CD4-positive, alpha-beta T cell treated with Interleukin-10 for 1 hour (primary cell): ENCODE measurements at places on chromosomes 1 and 21.

DNA sequence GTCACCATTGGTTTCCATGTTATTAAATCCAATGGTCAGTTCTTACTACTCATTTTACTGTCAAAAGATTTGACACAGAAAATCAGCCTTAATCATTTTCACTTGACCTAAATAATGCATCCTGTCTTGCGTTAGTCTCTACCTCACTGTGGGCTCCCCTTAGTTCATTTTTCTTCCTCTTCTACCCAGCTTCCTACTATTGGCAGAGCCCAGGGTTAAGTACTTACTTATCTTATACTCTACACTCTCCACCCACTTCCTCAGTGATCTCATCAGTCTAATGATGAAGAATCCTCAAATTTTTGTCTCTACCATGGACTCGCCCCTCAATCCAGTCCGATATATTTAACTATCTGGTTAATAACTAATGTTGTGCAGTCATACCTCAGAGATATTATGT is 735.9 kb downstream of the KCNT2 start:
- DNase-seq, result no peak

GRCh38 chr1:199319341-199319740 is 680.5 kb downstream of the PTPRC start:
- no peak for DNase-seq

DNA sequence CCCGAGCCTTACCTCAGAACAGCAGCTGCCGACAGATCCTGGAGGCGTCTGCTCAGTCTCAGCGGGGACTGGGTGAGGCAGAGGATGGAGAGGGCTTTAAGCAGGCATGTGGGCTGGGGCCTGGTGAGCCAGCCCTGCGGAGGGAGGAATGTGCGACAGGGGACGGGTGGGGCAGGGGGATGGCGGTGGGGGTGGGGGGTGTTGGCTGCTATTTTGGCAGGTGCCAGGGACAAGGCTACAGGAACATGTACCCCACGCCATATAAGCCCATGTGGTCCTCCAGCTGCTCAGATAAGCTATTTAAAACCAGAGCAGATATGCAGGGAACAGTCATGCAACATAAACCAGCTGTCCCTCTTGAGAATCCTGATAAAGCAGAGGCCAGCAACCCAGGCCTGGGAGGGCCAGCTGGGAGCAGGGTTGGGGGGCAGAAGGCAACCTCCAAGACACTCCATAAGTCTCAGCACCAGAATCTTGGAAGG is at the start of gene TNNT2:
Gene TNNT2 (minus strand): TSS at position 70 of the 482 bp plus-strand sequence. CDS start 4,426 bp downstream, outside the sequence.
- DNase-seq, result no peak

DNA sequence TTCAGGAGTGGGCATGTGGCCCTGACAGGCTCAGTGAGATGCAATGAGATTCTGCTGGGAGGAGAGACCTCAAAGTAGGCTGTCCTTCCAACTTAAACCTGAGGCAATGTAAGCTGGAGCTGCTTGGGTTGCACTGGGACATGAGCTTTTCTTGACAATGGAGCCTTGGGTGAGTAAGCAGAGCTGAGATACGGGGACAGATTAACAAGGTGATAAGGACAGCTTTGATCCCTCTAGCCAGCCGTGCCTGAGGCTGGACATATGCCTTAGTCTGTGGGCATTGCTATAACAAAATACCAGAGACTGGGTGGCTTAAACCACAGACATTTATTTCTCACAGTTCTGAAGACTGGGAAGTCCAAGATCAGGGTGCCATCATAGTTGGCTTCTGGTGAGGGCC is 18.3 kb upstream of the NGF start:
- DNase-seq, result no peak

DNA sequence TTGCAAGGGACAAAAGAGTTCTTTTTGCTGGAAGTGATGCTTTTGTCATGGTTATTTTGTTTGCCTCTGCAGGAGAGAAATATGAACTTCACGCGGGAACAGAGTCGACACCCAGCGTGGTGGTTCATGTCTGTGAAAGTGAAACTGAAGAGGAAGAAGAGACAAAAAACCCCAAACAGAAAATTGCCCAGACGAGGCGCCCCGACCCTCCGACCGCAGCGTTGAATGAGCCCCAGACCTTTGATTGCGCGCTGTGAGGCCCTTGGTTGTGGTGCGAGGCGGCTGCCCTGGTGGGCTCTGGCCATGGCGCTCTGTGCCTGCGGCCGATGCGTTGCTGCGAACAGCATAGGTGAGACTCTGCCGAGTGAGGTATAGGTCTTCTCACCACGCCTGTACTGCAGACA is 20.9 kb upstream of the NCMAP start:
- DNase-seq, result peak; percentile 83

- peak; percentile 69 for DNase-seq
Observed at GRCh38 chr1:32240140-32240951, 6.7 kb upstream of the FAM167B start.

GRCh38 chr1:6519935-6520671 is 28.6 kb upstream of the PLEKHG5 start:
- DNase-seq, result no peak

DNA sequence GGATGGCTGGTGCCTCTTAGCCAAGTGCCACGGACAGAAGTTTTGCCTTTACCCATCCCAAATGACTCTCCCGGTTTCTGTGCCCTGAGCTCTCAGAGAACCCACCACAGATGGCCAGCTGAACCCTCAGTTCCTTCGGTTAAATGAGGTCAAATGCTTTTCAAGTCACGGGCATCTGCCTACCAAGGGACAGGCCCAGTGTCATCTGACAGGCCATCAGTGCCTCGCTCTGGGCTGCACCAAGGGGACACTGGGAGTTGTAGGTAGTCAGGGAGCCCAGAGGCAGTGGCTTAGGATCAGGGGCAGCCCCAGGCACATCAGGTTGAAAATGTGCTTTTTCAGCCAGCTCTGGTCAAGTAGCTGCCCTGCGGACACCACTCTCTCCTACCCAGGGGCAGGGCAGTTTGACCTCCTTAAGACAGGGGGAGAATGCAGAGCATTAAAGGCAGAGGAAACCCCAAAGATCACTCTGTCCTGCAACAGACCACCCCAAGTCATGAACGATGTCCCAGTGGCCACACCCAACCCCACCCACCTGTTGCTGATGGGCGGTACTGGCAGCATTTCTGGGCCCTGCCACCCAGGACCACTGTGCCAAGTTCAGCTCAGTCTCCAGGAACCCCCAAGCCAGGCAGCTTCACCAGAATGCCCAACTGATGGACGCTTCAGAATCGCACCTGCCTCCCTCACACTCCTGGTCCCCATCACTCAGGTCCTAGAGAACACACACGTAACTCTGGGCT is 60.7 kb downstream of the CASZ1 start:
- DNase-seq, result no peak

- no peak for DNase-seq
Observed at GRCh38 chr1:19153169-19153568, 56.9 kb downstream of the UBR4 start.

DNA sequence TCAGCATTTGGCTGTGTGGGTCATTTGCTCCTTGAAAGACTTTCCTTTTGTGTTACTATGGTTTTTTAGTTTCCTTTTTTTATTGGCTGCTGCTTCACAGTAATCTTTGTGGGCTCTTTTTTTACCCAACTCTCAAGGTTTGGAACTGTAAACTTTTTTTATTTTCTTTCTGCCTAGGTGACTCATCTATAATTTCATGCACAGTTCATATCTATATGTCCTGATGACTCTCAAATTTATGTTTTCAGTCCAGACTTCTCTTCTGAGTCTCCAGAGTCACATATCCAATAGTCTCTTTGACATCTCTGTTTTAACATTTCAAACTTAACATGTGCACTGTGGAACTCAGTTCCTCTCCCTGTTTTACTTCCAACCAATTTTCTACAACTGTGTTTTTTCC is 83.4 kb downstream of the ATF6 start:
- no peak for DNase-seq

GRCh38 chr21:44338971-44339910 is at the start of gene CFAP410:
Gene CFAP410, minus strand, starts transcription at chr21:44339390. Its CDS starts 196 bp downstream, at chr21:44339194.
- DNase-seq, result peak; percentile 95

DNA sequence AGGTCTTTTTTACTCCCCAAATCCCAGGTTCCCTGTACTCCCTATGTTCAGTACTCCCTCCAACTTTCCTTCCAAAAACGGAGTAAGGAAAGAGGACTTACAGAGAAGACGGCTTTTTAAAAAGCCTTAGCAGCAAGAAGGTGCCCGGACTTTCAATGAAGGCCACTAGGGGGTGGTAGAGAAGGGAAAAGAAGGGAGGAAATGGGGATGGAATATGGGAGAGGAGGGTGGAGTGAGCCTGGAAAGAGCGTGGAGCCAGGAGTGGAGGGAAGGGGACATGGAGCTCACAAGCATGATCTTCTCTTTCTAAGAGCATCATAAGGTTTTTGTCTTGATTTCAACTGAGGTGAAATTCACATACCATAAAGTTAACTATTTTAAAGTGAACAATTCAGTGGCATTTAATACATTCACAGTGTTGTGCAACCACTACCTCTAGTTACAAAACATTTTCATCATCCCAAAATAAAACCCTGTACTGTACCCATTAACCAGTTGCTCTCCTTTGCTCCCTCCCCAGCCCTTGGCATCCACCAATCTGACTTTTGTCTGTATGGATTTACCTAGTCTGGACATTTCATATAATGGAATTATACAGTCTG is 129.9 kb downstream of the ZNF281 start:
- peak; percentile 46 for DNase-seq

DNA sequence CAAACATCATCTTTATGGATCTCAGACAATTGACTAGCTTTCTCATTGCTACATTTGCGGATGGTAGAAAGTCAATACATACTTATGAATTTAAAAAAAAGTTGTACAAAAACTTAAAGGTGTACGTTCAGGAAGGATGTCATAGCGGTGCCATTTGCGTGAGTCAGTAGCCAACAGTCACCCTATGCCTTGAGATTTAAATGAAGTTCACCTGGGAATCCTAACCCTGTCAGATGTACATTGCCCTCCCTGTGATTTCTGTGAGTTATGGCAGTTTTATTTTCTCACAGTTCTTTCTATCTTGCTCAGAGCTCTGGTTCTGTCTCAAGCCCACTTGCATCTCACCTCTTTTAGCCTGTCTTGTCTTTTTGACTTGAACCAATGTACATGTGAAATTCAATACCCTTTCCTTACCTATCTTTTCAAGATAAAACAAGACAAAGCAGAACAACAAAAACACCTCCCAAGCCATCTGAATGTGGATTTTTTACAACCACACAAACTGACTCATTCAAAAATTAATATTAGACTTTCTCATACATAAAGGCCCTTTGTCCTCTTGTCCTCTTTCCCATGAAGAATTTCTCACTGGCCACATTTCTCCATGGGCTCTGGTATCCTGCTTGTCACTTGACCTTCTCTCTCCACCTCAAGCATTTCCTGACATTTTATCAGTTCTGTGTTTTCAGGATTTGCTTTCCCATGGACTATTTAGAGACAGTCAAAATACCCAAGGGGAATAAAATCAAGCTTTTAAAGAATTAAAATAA is 25.3 kb upstream of the ZNF697 start:
- no peak for DNase-seq

GRCh38 chr1:240099329-240099728 is 7.6 kb downstream of the FMN2 start:
- no peak for DNase-seq

DNA sequence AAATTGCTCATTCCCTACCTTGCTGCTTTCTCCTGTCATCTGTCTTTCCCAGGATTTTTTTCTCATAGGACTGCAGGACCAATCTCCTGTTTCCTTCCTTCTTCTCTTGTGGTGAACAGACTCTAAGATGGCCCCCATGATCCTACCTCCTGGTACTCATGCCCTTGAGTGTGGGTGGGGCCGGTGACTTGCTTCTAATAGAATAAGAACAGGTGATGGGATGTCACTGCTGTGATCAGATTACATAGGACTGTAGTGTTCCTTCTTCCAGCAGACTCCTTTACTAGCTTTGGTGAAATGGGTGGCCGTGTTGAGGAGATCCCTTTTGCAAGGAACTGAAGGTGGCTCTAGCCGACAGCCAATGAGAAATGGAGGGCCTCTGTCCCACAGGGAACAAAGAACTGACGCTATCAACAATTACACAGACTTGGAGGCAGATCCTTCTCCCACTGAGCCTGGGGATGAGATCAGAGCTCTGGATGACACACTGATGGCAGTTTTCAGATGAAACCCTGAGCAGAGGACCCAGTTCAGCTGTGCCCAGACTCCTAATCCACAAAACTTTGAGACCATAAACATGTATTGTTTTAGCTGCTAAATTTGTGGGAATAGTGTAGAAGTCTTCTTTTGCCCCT is 7.5 kb downstream of the GSTM3 start:
- DNase-seq, result no peak

- DNase-seq, result no peak
Observed at GRCh38 chr1:24142546-24143534, at the start of gene IL22RA1. Gene IL22RA1, minus strand, starts transcription at chr1:24143140. Its CDS starts 58 bp downstream, at chr1:24143082.

GRCh38 chr1:54701066-54701465 is 14.6 kb upstream of the TTC4 start:
- DNase-seq, result no peak

DNA sequence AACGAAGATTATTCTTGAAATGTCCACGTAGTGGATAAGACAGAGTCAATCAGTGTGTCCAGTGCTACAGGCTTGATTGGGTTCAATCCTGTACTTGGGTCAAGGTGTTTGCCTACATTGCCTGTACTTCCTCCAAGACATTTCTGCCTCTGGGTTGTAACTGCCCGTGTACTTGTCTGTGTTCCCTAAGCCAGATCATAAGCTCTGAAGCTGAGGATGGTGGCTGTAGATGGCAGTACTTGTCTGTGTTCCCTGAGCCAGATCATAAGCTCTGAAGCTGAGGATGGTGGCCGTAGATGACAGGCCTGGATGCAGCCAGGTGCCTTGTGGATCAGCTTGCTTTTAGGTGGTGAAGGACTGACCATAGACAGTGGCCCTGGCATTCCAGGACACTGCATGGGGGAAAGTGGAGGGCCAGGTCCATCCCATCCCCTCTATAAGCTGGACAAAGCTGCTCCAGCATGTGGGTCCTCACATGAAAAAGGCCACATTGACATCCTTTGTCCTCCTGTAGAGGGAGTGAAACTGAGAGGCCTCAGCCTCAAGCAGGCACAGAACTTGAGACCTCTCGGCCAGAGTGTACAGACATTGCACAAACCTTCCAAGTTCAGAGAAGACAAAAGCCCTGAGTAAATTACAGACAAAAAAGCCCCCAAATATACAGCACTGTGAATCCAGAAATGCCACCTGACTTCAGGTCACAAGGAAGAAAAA is 2.0 kb upstream of the SRM start:
- no peak for DNase-seq

- DNase-seq, result no peak
Observed at GRCh38 chr1:7644961-7645750, 125.9 kb upstream of the VAMP3 start.

GRCh38 chr1:109383854-109384253 is 13.9 kb downstream of the SORT1 start:
- no peak for DNase-seq

- peak; percentile 19 for DNase-seq
Observed at GRCh38 chr21:39715804-39716397, 29.1 kb upstream of the IGSF5 start.

DNA sequence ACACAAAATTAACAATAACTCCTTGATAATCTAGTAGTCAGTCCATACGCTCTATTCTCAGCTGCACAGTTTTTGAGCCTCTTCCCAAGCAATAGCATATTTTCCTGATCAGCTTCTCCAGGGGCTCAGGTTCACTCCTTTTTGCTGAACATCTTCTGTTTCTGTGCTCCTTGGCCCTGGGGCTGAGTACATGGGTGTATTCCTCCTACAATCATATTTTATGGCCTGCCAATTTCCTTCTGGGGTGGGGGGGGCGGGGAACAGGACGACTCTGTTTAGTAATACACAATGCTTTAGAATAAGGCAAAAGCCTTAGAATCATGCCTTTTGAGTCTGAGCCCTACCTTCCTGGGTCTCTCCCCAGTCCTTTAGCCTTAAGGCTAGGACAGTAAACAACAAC is 8.5 kb downstream of the CLDN19 start:
- no peak for DNase-seq

- no peak for DNase-seq
Observed at GRCh38 chr1:151266821-151267220, 12.3 kb downstream of the PSMD4 start.

- DNase-seq, result peak; percentile 77
Observed at GRCh38 chr1:184843732-184844495, 89.3 kb upstream of the EDEM3 start.
